ENCODE measurements at places on chromosomes 5 and 9.

DNA sequence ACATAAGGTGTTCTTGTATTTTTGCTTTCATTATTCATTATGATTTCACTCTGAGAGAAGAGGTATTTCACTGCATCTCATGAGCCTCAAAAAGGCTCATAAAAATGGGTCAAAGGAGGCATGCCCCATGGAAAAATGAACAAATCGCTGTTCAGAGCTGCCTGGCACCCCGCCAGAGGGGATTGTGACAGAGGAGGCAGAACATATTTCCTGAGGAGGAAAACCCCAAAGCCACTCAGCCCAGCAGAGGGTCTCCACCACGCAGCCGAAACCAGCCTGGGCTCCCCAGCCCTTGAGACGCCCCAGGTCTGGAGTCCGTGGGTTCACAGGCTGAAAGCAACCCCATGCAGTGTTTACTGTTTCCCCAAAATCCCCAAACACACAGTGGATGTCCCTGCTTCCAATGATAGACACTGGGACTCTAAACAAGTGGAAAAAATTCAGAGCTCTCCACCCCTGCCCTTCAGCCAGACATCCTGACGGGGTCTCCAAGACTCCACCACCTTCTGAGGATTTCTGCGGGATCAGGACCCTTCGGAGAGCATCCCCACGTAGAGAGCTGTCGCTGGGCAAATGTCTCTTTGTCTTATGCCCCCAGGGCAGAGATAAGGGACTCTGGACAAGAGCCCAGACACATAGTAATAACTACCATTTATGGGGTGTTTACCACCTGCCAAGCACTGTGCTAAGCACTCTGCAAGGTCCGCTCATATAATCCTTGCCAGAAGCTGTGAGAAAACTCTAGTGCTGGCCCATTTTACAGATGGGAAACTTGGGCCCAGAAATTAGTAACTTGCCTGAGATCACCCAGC, 122.3 kb downstream of the PAX5 start:
- no peak for DNase-seq

DNA sequence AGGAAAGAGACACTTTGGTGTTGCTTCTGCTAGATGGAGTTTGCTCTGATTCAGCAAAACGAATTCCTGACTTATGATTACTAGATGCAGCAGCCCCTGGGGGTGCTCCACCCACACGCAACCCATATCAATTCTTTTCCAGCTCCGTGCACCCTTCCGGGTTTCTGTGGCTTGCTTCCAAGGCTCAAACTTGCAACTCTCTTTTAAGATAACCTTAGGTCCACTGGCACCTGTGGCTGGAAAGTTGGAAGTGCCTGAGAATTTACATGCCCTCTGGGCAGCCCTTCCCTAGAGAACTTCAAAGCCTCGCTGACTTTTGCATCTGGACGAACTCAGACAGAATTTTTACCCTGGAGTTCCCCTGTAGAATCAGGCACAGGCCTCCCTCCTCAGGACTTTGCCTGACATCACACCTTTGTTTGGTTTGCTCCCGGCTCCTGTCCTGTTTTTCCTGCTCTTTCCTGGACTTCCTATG, 224.9 kb downstream of the SNX18 start:
- no peak for DNase-seq

- no peak for DNase-seq
Observed at GRCh38 chr5:163941079-163941478, 435.7 kb downstream of the MAT2B start.

DNA sequence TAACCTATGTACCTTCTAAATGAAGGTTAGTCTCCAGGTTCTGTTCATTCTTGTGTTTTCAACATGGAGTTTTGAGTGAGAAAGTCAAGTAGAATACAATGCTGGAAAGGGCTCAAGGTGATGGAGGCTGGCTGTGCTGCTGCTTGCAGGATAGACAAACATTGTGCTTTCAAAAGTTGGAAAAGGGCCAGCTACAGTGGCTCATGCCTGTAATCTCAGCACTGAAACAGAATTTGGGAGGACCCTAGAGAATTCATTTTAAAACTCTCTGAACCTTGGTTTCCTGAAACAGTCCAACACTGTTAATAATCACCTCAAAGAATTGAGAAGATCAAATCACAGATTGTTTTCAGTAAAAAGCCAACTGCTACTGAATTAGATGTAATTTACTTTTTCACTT, 15.4 kb upstream of the IARS1 start:
- no peak for DNase-seq

DNA sequence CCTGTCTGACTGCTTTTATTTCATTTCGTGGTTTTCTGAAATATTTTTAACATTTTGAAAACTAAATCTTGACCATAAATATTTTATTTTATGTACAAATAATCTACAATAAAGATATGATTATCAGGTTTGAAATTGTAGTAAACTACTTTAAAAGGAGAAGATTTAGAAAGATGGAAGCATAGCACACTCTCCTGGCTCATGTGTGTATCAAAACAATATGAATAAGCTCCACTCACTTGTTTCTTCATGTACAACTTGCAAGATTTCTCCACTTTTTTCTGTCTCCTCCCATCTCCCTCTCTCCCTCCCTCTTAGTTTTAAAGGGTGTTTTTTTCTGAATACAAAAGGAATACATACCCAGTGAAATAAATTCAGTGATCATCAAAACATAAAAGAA, 15.4 kb upstream of the VPS13A start:
- DNase-seq, result no peak

DNA sequence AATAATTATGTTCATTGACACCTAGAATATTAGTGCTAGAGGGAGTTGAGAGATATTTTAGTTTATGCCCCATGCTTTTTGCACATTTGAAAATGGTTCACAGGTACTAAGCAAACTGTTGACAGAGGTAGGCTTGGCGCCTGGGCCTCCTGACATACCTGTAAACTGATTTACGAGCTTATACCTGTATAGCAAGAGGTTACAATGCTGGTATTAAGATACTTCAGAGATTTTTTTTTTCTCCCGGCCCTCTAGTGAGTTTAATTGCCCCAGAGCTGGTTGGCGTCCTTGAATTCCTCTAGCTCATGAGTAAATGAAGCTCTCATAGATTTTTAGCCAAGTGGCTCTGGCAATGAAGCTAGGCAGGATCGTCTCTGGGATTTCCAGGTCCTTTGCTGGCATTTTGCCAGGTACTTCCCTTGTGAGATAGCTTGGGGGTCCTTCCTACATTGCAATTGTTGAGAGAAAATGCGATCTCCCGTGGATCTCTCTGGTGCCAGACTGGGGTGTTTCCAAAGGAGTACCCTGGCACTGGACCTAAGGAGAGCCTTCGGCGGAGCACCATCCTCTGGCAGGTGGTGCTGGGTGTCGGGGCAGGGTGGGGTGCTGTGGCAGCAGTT, 9.0 kb downstream of the SLC36A1 start:
- DNase-seq, result no peak

DNA sequence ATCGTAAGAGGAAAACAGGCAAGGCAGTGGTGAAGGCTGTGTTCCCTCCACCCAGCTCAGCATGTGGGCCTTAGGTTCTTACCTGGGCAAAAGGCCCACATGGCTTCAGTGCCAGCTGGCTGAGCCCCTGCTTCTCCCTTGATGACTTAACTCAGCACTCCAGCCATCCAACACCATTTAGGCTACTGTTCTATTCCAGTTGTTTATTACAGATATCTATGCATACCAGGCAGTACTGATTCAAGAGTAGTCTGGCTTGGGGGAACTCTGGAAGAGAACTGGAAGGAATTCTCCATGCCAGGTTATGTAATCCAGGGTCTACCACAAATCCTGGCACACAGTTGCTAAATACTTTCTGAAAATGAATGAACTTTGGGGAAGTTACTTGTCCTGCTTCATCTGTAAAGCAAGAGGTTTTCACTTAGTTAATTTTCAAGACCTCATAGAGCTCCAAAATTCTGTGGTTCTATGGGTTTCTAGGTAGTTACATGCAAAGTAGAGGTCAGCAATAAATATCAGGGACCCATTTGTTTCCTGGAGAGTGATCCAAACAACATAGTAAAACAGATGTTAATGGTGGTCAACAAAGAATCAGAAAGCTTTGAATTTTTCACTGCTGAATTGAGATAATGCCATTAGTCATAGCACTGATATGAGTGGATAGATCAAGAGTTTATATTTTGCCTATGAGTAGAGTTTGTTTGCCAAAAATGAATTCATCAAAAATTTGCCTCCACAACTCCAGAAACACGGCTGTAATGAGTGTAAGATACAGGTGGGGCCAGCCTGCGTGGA, 88.2 kb upstream of the OSMR start:
- DNase-seq, result no peak

- no peak for DNase-seq
Observed at GRCh38 chr9:113625486-113625885, 162.0 kb downstream of the RGS3 start.

- no peak for DNase-seq
Observed at GRCh38 chr5:66821688-66822429, 225.7 kb downstream of the MAST4 start.

DNA sequence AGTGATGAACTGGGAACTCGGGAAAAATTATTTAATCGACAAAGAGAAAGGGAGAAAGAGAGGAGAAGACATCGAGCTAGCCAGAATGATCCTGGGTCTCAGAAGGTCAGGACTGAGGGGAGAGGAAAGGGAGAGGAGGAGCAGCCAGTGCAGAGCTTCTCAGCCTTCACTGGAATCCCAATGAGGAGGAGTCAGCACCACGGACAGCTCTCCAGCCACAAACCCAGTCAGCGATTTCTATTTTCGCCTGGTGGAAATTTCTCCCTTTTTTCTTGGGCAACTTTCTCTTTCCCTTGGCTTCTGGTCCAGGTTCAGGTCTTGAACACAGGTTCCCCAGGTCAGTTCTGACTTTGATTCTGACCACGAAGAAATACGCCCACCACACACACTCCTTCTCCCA, 1.6 kb upstream of the BRINP1 start:
- DNase-seq, result no peak

- DNase-seq, result no peak
Observed at GRCh38 chr5:137415231-137415681, 83.9 kb downstream of the SPOCK1 start.

DNA sequence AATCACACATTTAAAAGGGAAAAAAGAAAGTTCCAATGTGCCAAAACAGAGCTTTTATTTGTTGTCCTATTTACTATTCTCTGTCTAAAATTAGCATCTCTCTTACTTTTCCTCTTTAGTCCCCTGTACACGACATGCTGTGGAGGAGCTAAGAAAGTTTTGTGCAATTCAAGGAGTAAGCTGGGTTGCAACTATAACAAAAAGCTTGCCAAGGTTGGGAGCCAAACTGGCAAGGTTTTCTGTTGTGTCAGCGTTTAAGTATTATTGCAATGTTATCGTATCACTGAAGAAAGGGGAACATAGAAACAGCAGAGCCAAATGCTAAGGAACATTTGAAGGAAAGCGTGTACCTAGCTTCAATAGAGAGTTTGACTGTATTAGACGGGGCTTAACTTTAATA, 680.8 kb downstream of the CETN3 start:
- DNase-seq, result no peak

- DNase-seq, result no peak
Observed at GRCh38 chr9:86614871-86615849, 260.9 kb upstream of the TUT7 start.

GRCh38 chr5:33238826-33239695, 201.7 kb upstream of the TARS1 start:
- no peak for DNase-seq

- no peak for DNase-seq
Observed at GRCh38 chr9:124280176-124280691, 22.5 kb downstream of the NEK6 start.

- DNase-seq, result no peak
Observed at GRCh38 chr9:14251154-14252071, 62.5 kb downstream of the NFIB start.

- no peak for DNase-seq
Observed at GRCh38 chr5:127210042-127210441, 80.6 kb upstream of the MEGF10 start.

GRCh38 chr5:2135354-2135753, 252.6 kb upstream of the IRX4 start:
- DNase-seq, result no peak

DNA sequence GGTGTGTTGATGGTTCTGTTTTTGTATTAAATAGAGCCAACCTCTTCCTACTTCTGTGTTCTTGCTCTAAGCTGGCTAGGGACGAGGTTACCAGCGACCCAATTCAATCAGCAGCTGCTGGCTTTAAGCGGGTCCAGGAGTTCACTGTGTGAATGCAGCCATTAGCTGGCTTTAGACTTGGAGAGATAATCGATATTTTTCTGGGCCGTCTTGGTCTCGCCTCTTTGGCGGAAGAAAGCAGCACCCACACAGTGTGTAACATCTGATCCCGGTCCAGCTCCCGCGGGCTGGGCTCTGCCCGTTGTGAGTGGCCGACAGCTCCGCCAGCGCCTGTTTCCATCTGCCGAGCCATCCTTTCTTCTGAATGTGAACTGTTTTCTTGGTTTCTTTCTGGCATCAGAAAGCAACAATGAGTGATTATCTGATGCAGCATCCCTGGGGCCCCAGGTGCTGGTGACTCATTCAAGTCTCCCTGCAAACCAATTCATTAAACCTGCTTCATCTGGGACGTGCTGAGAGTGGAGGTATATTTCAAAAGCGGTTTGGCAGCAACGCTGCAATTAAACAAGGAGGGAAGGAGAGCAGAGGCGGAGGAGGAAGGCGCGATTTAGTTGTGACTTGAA, 90.8 kb upstream of the IRX4 start:
- no peak for DNase-seq

All from CD4-positive, alpha-beta T cell treated with Interleukin-6 at 100 ng/mL for 8 hours (primary cell).